ENCODE measurements at places on chromosomes 3 and 15.
A peak's percentile ranks its signal among the peaks of the same experiment; 100 is the strongest.

- no peak for DNase-seq
Observed at GRCh38 chr3:114675104-114675503, 381.3 kb downstream of the TIGIT start.

DNA sequence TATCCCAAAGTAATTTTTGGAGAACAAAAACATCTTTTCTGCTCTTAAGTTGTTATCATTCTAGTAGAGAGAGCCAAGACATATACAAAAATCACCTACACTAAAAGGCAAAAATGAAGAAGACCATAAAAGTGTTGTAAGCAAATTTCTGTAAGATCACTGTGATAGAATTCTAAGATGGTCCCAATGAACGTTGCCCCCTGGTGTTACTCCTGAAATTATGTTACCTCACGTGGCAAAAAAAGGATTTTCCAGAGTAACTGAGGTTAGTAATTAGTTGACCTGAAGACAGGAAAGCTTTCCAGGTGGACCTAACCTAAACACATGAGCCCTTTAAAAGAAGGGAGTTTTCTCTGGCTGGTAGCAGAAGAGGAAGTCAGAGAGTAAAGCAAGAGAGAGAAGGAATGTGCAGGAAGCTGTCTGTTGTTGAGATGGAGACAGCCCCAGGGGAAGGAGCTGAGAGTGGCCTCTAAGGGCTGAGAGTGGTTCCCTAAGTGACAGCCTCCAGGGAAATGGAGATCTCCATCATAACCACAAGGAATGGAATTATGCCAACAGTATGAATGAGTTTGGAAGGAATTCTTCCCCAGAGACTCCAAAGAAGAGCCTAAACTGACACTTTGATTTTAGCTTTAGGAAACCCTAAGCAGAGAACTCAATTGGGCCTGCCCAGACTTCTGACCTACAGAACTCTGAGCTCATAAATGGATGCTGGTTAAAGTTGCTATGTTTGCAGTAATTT is 205.9 kb downstream of the CD47 start:
- no peak for DNase-seq

DNA sequence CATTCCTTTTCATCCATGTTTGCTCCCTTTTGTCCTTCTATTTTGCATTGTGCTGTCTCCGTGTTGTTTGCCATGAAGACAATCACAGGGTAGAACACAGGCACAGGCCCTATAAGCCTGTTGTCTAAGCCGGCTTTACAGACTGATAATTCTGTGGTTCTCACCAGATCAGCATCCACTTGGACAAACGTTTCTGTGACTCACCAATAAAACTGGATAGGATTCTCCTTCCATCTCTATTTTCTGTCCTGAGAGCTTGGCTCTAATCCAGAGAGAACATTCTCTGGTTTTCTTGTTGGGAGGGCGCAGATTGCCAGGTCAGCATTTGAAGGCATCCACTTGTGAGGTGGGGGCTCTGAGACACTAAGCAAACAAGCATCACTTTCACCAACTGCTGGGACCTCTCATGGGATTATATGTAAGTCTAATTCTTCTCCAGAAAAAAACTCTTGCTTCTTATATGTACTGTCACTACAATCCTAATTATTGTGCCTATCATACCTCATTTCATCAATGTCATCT is 101.6 kb downstream of the ERC2 start:
- DNase-seq = no peak

- peak; percentile 57 for DNase-seq
Observed at GRCh38 chr3:32392536-32393302, 1.1 kb downstream of the CMTM7 start.

- DNase-seq = no peak
Observed at GRCh38 chr3:154236331-154236730, 88.0 kb downstream of the DHX36 start.

- no peak for DNase-seq
Observed at GRCh38 chr3:123341-123740, 73.2 kb upstream of the CHL1 start.

- no peak for DNase-seq
Observed at GRCh38 chr15:80105595-80105994, 46.1 kb downstream of the ZFAND6 start.

- no peak for DNase-seq
Observed at GRCh38 chr15:78192826-78193594, 41.4 kb downstream of the ACSBG1 start.

DNA sequence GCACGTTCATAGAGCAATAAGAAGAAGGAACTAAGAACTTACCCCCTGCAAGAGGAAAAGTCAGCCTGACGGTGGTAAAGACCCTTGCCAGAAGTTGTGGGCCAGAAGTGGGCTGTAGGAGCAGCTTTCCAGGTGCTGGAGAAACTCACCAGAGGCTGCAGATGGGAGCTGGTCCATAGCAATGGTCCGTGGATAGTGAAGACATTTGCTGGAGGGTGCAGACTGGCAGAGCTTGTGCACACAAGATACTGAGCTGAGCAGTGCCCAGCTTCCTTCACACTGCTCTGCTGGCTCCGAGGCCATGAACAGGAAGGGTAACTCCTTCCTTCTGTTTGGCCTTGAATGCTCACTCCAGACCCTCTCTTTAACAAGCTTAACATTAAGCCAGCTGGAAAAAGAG is 149.8 kb upstream of the BNIP2 start:
- DNase-seq = no peak

DNA sequence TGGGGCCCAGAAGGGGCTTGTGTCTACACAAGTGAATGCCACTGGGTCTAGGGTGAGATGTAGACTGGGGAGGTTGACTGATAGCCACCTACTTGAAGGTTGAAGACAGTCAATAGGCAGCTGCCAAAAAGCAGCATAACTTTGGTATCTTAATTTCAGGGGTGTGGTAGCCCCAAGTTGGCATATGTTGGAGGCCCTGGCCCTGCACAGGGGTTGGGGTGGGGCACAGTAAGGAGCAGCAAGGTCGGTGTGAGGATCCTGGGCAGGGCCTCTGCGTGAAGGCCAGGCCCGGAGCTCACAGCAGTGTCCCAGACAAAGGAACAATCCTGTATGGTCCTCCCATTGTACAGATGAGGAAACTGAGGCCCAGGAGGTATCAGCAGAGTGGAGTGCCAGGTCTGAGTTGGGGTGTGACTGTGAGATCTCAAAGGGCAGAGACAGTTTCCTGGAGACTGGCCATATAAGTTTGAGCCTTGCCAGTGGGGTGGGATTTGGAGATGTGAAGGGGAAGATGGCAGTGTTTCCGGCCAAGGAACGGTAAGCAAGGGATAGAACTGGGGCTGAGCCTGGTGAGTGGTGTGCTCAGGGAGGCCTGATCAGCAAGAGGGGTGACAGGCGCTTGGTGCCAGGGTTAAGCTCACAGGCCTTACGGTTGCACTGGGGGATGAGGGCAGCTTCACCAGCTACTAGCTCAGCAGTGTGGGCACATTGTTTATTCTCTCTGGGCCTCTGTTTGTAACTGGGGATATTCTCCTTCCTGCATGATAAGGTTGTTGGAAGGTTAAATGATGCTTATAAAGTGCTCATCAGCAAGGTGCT is 1.7 kb downstream of the KLHL40 start:
- DNase-seq = no peak

- peak; percentile 37 for DNase-seq
Observed at GRCh38 chr3:105353485-105354161, 13.1 kb upstream of the ALCAM start.

GRCh38 chr3:77868725-77869124 is 828.8 kb downstream of the ROBO2 start:
- no peak for DNase-seq

DNA sequence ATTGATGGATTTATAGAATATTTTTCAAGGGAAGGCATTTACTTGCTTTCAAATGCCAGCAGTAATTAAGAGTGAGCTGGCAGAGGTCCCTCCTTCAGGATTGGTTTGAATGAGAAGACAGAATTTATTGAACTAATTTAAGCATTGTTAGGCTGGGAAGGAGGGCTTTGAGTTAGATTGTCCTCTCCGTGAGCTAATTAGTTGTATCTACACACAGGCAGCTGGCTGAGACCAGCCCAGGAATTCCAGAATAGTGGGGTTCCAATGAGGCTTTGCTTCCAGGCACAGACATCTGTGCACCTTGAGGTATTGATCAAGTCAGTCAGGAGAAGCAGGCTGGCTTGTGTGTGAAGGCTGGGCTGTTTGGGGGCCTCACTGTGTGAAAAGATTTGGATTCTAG is 124.0 kb upstream of the WNT5A start:
- DNase-seq = no peak

DNA sequence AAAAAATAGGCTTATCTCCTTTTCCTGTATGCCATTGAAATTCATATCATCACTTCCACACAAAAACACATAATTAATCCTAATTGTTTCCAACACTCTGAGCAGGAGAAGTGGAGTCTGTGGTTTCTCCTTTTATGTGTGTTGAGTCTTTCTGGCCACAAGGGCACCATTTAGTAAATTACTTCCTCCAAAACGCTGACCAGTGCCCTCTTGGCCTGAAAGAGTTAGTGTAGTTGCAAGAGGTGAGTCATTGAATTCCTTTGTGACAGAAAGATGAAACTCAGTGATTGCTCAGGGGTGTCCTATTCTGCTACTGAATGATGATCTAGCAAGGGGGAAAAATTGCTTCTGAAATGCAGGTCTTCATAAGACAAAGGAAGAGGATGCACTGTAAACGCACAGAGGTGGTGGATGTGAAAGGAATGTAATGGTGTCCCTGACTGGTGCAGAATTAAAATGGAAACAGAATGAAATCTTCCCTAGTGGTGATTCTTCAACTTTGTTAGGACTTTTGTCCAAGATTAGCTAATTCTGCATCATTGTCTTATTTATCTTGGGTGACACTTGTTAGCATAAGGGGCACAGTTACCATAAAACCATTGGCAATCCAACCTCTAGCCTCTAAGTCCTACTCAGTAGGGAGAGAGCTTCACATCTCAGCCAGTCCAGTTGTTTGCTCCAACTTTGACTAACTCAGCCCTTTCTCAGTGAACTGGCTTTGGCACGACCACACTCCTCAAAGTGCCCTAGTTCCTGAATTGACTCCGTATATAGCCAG is 208.4 kb upstream of the NANOGP8 start:
- peak; percentile 3 for DNase-seq

DNA sequence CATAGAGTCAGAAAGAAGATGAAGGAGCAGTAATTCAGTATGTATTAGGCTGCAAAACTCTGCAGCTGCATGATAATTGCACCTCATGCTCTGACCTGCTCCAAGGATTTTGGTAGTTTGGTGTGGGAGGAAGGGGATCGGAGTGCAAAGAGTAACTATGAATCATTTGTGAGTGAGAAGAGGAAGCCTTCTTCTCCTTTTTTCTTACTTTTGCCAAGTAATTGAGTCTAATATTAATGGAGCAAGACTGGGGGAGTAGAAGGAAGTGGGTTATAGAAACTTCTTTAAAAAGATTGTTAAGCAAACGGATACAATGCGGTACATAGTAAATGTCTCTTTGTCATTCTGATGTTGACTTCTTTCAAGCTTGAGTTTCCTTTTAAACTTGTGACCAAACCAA is 276.5 kb downstream of the EDEM1 start:
- peak; percentile 80 for DNase-seq

GRCh38 chr3:197216169-197216860 is 82.1 kb downstream of the DLG1 start:
- no peak for DNase-seq

GRCh38 chr3:45606991-45607712 is 12.6 kb downstream of the LIMD1 start:
- DNase-seq = no peak

DNA sequence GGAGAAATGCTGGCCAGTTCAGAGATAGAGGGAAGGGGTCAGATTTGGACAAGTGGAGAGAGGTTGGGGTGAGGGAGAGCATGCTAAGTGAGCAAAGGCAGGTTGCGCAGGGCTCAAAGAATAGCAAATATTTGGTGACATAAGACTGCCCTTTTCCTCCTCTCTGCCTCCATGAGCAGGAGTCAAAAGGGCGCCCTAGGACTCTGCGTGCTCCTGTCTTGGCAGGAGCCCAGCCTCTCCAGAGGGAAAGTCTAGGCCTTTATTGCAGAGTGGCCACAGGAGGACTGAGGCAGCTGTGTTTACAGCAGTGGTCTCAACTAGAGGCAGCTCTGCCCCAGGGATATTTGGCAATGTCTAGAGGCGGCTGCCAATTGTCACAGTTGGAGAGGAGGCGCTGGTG is 165.6 kb downstream of the FAM43A start:
- no peak for DNase-seq

DNA sequence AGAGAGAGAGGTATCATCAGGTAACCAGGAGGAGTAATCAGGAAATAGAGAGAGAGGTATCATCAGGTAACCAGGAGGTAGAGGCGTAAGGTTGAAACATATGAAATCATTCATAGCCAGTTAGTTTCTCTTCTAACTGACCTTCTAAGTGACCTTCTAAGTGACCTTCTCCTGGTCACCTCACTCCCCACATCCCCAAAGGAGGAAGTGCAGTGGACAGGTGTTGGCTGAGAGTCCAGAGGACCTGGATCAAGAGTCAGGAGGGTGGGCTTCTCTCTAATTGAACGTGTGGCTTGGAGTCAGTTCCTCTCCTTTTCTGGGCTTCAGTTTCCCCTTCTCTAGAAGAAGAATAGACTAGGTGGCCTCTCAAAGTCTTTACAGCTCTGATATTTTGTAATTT is 121.3 kb upstream of the DLG1 start:
- no peak for DNase-seq

- DNase-seq = peak; percentile 88
Observed at GRCh38 chr3:44235604-44236484, 5.8 kb upstream of the TOPAZ1 start.

DNA sequence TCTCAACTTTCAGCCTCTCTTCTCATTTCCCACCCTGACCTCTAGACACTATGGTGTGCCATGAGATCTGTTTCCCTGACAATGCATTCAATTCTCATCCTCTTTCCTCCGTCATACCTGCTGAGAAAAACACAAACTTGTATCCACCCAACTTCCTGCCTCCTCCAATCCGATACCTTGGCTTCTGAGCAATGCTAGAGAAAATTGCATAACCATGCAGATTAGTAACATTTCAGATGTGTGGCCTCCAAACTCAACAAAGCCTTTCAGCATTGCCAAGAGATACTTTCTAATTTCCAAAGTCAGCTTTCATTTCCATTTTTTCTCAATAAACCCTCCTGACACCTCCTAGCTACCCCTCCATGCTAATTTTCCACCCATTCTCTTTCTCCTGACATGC is 88.5 kb downstream of the MINAR1 start:
- DNase-seq = no peak

DNA sequence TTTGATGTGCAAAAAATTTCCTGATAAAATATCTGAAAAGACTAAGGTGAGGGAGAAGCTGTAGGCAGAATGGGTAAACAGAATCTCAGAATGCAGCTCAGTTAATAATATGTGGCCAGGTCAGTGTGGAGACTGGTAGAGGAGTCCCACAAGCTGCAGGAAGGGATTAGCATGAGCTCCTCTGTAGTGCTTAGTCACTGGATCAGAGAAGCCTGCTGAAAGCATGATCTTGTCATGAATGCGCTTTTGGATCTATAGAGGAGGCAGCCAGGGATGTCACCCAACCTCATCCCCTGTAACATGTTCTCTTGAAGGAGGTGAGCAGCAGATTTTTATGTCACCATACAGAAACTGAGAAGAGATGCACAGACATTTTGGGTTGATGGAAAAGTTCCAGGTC is 1035.3 kb upstream of the GBE1 start:
- no peak for DNase-seq

DNA sequence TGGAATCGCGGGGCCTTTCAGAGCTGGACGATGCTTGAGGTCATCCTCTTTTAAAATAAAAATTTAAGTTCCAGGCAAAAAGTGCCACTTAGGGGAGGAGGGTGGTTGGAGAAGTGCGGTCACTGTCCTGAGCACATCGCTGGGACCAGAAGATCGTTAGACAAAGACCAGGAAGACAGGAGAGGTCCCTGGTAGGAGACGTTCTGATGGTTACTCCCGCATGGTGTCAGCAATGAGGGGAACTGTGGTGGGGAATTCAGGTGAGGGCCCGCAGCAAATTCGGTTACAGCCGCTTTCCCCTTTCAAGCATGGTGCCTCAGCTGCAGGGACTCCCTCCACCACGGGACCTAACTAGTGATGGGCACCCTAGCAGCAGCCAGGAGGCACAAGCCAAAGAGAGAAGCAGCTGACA is 1.0 kb upstream of the ISY1 start:
- peak; percentile 61 for DNase-seq

Measured in common myeloid progenitor, CD34-positive (primary cell).